IMR-90 (cell line): ENCODE measurements at places on chromosomes 3 and 15.
A peak's percentile ranks its signal among the peaks of the same experiment; 100 is the strongest.

- no peaks in the 10 kb centered on the region for H3K36me3 ChIP-seq
- H3K27me3 ChIP-seq: no peaks in the 10 kb centered on the region
- no peak overlapping the region for H3K4me3 ChIP-seq
- H3K27ac ChIP-seq: no peak overlapping the region; the same call in 1 of the 2 replicates
Observed at GRCh38 chr3:34001990-34002389, 203.6 kb downstream of the PDCD6IP start.

- peak; percentile 73 for DNase-seq
- no peaks in the 10 kb centered on the region for H3K27me3 ChIP-seq
- no peak overlapping the region for H3K4me3 ChIP-seq
- H3K4me1 ChIP-seq: peaks cover 50% of the 10 kb centered on the region
- peaks cover 44% of the 10 kb centered on the region for H3K36me3 ChIP-seq
Observed at GRCh38 chr3:120435621-120436020, 15.2 kb downstream of the FSTL1 start.

GRCh38 chr3:14775563-14775962 lies 43.2 kb upstream of the FGD5 start:
- no peak overlapping the region for H3K27ac ChIP-seq
- H3K4me1 ChIP-seq: no peaks in the 10 kb centered on the region

- DNase-seq: peak; percentile 87
- no peaks in the 10 kb centered on the region for H3K27me3 ChIP-seq
- no peak overlapping the region for H3K4me3 ChIP-seq
- no peak overlapping the region for H3K27ac ChIP-seq
- H3K4me1 ChIP-seq: peaks cover 6% of the 10 kb centered on the region
- H3K36me3 ChIP-seq: peaks cover 10% of the 10 kb centered on the region
Observed at GRCh38 chr15:44490622-44491021, 46.3 kb upstream of the EIF3J start.

GRCh38 chr15:57335719-57336118 lies 40.6 kb upstream of the CGNL1 start:
- H3K4me3 ChIP-seq: no peak overlapping the region
- H3K36me3 ChIP-seq: no peaks in the 10 kb centered on the region
- no peak overlapping the region for H3K27ac ChIP-seq
- H3K27me3 ChIP-seq: no peaks in the 10 kb centered on the region

DNA sequence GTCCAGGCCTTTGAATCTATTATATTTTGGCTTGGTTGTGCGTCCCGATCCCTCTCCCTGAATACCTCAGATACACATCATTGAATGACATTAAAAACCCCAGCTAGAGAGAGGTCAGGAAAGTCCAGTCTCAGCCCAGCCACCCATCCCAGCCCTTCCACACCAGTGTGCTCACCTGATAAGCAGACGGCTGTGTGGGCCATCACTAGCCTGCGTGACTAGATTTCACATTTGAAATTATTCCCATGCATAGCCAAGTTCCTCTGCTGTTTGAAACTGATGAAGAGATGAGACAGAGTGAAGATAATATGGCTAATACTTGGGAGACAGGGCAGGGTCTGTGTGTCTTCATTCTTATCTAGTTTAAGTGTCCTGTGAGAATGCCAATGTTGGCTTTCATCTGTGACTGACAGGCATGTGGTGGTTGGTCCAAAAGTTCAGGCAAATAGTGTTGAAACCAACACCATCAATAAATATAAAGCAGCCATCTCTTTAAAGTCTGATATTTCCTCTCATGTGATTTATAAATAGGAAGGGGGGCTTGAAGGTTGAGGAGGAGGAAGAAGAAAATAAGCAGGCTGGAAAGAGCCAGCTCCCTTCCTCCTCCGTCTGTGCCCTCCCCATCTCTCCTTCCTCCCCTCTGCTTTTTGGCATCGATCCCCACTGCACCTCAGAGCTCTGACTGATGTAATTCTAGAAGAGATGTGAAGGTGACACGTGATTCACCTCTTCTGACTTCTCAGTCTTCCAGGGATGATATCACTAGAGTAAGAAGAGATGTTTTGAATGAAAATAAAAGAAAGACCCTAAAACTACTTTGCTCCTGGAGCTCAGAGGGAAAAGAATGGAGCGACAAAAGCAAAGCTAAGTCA lies 5.1 kb downstream of the FAM43A start:
- no peak overlapping the region; the same call in 1 of the 2 replicates for H3K27ac ChIP-seq
- peaks cover 7% of the 10 kb centered on the region for H3K27me3 ChIP-seq
- H3K4me1 ChIP-seq: peaks cover 14% of the 10 kb centered on the region

DNA sequence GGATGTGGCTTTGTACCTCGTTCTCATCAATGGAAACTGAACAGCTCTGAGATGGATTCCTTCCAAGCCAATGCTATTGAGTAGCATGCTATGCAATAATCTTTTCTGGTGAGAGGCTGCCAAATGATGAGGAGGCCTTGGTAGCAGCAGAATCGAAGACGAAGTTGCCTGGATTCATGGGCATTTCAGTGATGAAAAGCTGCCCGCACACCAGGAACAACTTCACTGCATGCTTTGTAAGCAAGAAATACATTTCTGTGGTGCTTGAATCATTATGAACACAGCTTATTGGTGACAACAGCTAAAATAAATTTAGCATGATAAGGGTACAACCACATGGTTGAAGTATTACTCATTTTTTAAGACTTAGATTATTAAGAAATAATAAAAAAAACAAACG lies 246.8 kb upstream of the ROBO1 start:
- no peak overlapping the region for H3K27ac ChIP-seq
- H3K4me1 ChIP-seq: no peaks in the 10 kb centered on the region
- H3K36me3 ChIP-seq: no peaks in the 10 kb centered on the region
- no peak overlapping the region for H3K4me3 ChIP-seq
- DNase-seq: no peak

GRCh38 chr3:45035441-45036301 lies 9.6 kb downstream of the CLEC3B start:
- no peaks in the 10 kb centered on the region for H3K27me3 ChIP-seq
- peak overlapping the region; percentile 29 for H3K4me3 ChIP-seq
- H3K27ac ChIP-seq: no peak overlapping the region

DNA sequence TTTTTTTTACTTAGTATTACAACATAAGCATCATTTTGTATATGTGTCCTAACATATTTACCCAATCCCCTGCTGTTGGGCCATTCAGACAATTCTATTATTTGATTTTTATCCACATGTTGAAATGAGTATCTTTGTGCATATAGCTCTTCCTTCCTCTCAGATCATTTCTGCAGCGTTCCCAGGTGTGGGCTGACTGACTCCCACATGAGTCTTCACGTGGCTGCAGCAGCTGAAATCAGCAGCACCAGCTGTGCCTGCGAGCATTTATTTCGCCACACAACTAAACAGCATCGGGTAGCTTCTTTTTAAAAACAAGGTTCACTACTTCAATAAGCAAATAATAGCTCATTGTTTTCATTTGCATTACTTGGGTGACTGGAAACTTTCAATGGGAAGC lies 44.5 kb upstream of the PDE8A start:
- DNase-seq: peak; percentile 16
- no peaks in the 10 kb centered on the region for H3K36me3 ChIP-seq
- no peak overlapping the region for H3K4me3 ChIP-seq
- H3K27ac ChIP-seq: no peak overlapping the region
- no peaks in the 10 kb centered on the region for H3K4me1 ChIP-seq

- H3K27me3 ChIP-seq: no peaks in the 10 kb centered on the region
- no peak for DNase-seq
- no peak overlapping the region for H3K4me3 ChIP-seq
- peaks cover 12% of the 10 kb centered on the region for H3K4me1 ChIP-seq
- peak overlapping the region; percentile 86; the same call in 1 of the 2 replicates for H3K27ac ChIP-seq
- H3K36me3 ChIP-seq: no peaks in the 10 kb centered on the region
Observed at GRCh38 chr15:95839367-95839782, 491.1 kb upstream of the NR2F2 start.

- no peaks in the 10 kb centered on the region for H3K36me3 ChIP-seq
- DNase-seq: peak; percentile 47
- H3K4me1 ChIP-seq: peaks cover 28% of the 10 kb centered on the region
- no peaks in the 10 kb centered on the region for H3K27me3 ChIP-seq
Observed at GRCh38 chr3:150251187-150252062, 156.7 kb upstream of the TSC22D2 start.

DNA sequence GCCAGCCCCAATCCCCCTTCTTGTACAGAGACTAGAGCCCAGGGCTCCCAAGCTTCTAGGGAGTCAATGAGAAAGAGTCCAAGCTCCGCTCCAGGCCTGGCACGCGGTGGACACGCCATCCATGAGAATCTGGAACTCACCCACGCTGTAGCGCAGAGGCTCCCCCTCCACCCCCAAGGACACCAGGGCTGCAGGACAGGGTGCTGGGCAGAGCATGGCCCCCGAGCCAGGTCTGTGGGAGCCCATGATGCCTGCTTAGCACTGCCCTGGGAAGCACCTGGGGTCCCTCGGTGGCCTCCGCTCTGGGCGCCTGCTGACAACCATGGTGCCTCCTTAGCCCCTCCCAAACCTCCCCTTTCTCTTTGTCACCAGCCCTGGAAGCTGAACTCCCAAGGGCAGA lies 28.5 kb downstream of the ACSBG1 start:
- no peaks in the 10 kb centered on the region for H3K36me3 ChIP-seq
- peaks cover 25% of the 10 kb centered on the region for H3K27me3 ChIP-seq
- no peak overlapping the region for H3K27ac ChIP-seq
- no peaks in the 10 kb centered on the region; the same call in 1 of the 2 replicates for H3K4me1 ChIP-seq
- no peak overlapping the region for H3K4me3 ChIP-seq
- DNase-seq: no peak

DNA sequence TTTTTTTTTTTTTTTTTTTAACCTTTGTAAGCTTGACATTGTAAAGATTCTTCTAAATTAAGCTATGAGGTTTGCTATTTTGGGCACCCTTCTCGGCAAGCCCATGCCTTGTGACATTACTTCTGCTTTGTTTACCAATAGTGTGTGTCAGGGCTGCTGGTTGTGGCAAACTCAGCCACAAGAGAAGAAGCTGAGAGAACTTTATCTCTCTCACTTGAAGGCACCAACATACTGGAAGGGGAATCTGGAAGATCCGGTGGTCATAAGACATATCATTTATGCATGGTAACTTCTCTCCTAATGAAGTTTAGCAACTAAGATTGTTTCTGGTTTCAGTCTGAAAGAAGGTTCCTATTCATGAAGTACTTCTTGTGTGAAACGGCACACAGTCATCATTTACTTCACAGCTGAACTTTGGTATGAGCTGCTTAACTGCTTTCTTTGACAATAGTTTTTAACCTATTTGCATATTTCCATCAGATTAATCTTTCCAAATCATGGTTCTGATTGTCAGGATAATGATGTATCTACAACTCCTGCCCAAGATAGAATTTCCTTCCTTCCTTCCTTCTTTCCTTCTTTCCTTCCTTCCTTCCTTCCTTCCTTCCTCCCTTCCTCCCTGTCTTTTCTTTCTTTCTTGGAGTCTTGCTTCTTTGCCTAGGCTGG lies 189.3 kb downstream of the NFKBIZ start:
- H3K36me3 ChIP-seq: no peaks in the 10 kb centered on the region
- H3K4me1 ChIP-seq: peaks cover 2% of the 10 kb centered on the region; the same call in 1 of the 2 replicates
- no peaks in the 10 kb centered on the region for H3K27me3 ChIP-seq

GRCh38 chr3:10721101-10721500 lies 94.9 kb upstream of the SLC6A11 start:
- no peak overlapping the region for H3K4me3 ChIP-seq
- DNase-seq: no peak
- no peaks in the 10 kb centered on the region for H3K27me3 ChIP-seq
- no peaks in the 10 kb centered on the region for H3K4me1 ChIP-seq
- no peaks in the 10 kb centered on the region for H3K36me3 ChIP-seq
- no peak overlapping the region for H3K27ac ChIP-seq
